ENCODE measurements at places on chromosomes 4 and X.

GRCh38 chrX:7201496-7201895 lies 53.5 kb upstream of the PUDP start:
- no peak for DNase-seq

DNA sequence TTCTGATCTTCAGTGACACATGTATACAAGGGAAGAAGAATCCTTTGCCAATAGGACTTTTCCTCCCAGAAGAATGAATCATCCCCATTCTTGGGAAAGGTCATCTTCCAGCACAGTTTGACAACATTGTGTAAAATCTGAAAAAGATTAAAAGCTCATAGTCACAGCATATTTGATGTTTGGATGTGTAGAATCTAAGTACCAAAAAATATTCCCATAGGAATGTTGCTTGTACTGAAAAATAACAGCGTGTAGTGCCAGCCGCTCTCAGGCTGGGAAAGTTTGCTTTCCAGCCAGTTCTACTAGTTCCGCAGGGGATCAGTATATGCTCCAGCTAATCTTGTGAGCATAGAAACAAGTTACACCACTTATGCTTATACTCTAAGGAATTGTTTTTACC lies 74.7 kb upstream of the IL13RA1 start:
- no peak for DNase-seq

DNA sequence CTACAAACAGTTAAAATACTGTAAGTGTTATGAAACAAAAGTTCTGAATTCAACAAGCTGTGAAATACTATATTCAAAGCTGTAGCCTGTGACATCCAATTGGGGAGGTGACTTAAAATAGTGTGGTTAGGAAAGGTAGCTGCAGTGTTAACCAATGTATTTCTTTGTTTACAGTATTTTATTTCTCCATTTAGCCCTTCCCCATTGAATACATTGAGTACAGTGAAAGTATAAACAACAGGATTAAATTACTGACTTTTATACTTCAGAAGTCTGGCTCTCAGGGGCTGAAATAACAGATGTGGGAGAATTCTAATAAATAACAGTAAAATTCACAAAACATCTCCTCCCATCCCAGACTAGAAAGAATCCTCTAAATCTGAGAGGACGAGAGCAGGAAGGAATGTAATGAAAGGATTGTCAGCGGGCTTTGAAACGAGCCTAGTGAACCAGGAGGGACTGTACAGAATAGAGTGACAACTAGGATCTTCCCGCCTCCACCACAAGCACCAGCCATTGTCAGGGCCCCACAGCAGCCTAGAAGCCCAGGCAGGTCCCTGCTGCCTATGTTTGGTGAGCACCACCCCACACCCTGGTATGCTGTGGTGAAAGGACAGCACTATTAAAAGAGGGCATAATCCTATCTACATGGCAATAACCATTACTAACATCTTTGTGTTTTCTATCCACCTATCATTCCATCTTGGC lies 73.7 kb downstream of the SPCS3 start:
- no peak for DNase-seq

- no peak for DNase-seq
Measured at GRCh38 chr4:53500546-53500945, 90.7 kb downstream of the LNX1 start.

DNA sequence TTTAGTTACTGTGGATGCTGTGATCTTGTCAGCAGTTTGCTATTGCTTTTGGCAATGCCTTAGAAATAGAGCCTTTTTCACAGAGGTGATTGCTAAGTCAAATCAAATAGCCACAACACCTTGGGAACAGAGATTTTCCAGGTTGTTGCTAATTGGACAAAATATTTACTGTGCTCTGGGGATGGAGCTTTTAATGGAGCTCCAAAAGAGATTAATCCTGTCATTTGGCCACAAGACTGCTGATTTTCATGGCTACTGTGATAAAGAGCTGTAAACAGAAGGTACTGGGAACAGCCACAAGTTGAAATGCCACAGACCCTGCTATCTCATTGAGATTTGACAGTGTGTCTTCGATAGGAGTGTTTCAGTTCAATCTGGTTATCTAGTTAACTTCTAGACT lies 1715.2 kb upstream of the ADGRL3 start:
- no peak for DNase-seq

- no peak for DNase-seq
Measured at GRCh38 chr4:141413366-141413765, 192.7 kb downstream of the ZNF330 start.

DNA sequence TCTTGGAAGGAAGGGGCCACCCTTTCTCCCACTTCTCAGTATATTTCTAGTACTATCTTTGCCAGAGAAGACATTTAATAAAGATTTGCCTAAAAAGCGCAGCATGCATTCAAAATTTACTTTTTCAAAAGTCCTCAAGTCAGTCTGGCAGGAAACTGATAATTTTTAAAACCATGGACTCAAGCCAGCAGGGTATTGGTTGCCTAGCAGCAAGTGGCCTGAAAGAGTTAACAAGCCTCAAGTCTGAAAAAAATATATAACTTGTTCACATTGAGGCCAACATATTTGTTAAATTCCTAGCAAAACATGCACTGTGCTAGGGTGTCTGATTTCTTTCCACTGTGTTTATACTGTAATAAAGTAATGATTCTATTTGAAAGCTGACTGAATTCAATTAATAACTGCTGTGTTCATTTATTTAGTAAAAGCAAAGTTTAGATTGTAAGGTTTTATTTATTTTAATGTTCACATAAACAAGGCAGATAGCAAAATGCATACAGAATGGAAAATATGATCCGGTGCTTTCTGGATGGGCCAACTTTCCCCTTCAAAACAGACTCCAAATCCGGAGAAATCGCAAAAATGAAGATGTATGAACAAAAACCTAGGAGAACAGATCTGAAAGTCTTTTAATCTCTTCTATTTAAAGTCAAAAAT lies 218.5 kb upstream of the FGF13 start:
- DNase-seq, result no peak

DNA sequence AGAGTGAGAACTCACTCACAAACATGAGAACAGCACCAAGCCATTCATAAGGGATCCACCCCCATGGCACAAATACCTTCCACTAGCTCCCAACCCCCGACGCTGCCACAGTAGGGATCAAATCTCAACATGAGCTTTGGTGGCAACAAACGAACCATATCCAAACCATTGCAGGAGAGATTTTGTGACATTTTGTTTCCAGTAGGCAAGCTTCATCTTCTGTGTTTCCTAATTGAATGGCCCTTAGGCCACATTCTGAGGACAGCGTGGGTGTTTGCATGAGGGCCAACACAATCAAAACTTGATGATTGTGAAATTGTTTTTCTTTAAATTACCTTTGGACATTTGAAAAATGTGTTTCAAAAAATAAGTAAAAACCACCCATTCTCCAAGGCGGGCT lies 102.6 kb upstream of the LNX1 start:
- DNase-seq, result no peak

- no peak for DNase-seq
Measured at GRCh38 chr4:8473920-8474590, 33.5 kb downstream of the TRMT44 start.

DNA sequence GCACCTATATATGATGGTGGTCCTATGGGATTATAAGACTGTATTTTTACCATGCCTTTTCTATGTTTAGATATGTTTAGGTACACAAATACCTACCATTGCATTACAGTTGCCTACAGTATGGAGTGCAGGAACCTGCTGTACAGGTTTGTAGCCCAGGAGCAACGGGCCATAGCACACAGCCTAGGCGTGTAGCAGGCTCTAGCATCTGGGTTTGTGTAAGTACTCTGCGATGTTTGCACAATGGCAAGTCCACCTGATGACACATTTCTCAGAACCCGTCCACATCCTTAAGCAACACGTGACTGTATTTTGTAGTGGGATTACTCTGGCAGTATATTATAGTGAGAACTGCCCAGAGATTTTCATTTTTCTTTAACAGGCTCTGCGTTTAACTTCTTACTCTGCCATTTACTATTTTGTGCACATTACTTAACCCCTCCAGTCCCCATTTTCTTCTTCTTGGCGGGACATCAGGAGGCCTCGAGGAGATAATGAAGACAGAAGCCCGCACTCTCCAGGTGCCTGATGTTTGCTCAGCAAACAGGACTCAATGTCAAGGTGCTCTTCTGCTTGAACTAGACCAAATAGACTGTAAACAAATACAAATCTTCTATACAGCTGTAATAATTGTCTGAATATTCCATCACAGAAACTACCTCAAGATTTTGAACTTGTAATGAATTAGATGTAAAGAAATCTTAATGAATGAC lies 102.0 kb upstream of the PDLIM3 start:
- no peak for DNase-seq

GRCh38 chr4:133823177-133823576 lies 378.4 kb downstream of the PABPC4L start:
- DNase-seq, result no peak

GRCh38 chrX:2423899-2424298 lies 76.9 kb downstream of the DHRSX start:
- DNase-seq, result no peak

GRCh38 chrX:129980001-129980401 lies 2.4 kb upstream of the BCORL1 start:
- DNase-seq, result no peak

DNA sequence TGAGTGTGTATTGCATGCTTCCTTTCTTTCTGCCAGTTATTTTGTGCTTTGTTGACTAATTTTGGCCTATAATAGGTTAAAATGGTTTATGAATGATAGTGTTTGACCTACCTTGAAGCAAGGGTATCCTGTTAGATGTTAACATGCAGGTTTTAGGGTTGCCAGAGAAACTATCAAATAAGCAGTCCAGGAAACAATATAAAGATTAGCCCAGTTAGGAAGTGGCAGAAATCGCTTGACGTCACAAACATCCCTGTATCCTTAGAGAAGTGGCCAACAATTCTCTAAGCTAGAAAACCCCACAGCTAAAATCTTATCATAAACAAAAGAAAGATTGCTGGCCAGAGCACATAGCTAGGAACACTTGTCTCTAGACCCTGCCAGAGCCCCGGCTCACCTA lies 3.8 kb downstream of the NAP1L5 start:
- no peak for DNase-seq

DNA sequence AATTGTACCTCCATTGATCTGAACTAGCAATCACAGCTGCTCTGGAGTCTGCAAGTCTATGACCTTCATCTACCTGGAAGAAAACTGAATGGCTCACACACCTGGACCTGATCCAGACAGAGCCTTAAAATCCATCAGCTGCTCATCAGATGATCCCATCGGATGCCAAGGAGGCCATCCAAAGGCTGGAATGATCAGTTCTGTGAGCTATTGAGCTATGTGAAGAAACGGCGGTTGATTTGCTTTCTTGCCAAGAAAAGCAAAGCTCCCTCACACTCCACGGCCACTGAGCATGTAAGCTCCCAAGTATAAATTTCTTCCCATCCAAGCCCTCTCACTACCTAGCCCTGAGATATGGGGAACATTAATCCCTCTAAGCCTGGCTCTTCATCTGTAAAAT lies 63.1 kb downstream of the RELL1 start:
- DNase-seq, result no peak

GRCh38 chr4:26264109-26264508 lies 56.7 kb upstream of the RBPJ start:
- DNase-seq, result no peak

GRCh38 chr4:53014881-53015280 lies 152.8 kb downstream of the RASL11B start:
- DNase-seq, result no peak

- no peak for DNase-seq
Measured at GRCh38 chrX:74104356-74105015, 199.5 kb upstream of the ZCCHC13 start.

DNA sequence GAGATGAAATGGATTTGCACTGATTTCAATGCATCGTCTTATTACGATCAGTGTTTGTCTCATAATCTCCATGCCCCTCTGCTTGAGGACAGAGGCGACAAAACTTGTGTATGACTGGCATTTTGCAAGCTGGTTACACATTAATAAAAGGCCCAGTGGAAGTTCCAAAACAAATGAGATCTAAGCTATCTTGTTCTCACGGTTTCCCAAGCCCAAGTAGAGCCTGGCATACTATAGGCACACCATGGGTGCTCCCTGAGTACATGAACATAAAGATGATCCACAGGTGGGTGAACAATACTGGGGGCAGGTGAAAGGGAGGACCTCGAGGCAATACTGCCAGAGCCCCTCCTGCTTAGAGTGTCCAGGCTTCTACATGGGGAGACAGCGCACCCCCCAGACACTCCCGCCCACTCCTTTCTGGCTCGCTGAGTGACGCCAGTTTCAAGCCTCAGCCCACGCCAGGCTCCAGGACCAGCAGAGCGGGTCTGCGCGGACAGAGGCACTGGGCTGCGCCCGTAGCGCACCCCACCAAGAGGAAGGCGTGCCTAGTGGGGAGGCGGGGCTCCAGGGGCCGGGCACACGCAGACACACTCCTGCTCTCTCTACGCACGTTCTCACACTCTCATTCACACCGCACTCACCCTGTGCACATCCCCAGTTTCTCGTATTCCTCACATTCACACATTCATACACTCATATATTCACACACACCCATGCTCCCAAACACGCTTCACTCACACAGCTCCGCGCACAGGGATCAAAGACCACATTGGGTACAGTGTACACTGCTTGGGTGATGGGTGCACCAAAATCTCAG lies 8.9 kb upstream of the GSX2 start:
- no peak for DNase-seq

DNA sequence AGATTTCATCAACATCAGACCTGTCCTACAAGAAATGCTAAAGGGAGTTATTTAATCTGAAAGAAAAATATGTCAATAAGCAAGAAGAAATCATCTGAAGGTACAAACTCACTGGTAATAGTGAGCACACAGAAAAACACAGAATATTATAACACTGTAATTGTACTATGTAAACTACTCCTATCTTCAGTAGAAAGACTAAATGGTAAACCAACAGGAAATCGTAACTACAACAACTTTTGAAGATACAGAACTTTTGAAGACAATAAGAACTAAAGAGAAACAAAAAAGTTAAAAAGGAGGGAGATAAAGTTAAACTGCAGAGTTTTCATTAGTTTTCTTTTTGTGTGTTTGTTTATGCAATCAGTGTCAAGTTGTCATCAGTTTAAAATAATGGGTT lies 12.4 kb downstream of the MED14 start:
- no peak for DNase-seq

- DNase-seq, result no peak
Measured at GRCh38 chr4:25308306-25308705, 4.3 kb upstream of the ZCCHC4 start.

DNA sequence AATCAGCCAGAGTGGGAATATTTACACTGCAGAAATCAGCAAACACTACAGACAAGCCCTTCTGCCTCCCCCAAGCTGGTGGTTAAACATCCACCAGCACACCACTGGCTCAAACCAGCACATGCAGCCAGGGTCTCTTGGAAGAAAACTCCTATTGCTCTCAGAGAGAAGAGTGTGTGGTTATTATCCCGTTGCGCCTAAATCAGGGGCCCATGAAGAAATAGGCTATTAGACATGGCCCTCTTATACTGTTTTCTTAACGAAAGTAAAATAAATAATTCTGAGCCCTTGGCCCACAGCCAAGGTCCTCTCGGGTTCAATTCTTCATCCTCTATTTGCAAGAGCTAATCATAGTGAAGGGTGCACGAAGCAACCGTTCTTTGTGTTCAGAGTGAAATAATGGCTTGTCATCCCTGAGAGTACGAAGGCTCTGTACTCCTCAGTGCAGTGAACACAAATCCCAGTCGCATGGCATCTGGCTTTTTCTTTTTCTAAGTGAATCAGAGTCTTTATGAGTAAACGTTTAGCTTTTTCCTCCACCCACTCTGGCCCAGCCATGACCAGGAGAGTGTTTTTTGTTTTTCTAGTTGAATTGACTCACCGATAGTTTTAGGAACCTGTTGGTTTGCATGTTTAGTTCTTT lies 33.4 kb upstream of the RBM47 start:
- no peak for DNase-seq

- no peak for DNase-seq
Measured at GRCh38 chr4:92299152-92299551, 4.6 kb upstream of the GRID2 start.

- DNase-seq, result no peak
Measured at GRCh38 chr4:7252510-7253340, 60.4 kb downstream of the SORCS2 start.
